ENCODE measurements at places on chromosomes 11 and 22. TPM values are rescaled to one million over a fixed set of nuclear protein-coding genes. Genes with fewer than 3 reads are reported as not detected.
A peak's percentile ranks its signal among the peaks of the same experiment; 100 is the strongest.

DNA sequence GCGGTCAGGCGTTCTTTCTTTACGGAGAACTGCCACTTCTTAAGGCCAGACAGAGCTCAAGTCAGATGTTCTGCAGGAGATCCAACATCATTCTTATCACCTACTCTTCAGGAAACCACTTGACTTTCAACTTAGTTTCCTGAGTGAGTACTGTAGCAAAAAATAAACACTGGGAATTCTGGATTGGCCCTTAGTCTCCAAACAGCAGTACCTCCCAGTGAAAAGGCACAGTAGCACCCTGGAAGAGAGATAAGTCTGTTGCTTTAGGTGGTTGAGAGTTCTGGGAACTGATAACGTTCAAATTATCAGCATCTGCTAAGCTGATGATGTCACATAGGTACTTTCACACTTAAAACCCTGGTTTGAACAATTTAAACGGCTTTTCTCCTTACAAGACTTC, 971.8 kb upstream of the TENM4 start:
- no peak for DNase-seq

The LMNTD2 gene
- total RNA-seq = 1.3 TPM

DNA sequence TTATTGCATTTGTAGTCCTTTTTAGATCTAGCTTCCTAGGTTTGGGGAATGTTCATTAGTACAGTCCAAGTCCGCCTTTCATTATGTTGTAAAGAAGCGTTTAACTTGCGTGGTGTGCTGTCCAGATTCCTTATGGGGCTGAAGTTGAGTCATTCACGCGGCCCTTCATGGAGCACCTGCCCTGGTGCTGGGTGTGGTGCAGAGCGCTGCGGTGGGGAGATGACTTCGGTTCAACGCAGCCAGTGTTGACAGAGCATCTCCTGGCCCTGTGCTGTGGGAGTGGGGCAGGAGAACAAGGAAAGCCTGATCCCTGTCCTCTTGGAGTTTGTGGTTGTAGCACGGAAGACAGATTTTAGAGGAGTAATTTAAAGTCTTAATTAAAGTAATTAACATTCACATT, 152.0 kb downstream of the TBC1D22A start:
- peak; percentile 34 for DNase-seq

The TRIM6 gene
- total RNA-seq = 0.37 TPM

DNA sequence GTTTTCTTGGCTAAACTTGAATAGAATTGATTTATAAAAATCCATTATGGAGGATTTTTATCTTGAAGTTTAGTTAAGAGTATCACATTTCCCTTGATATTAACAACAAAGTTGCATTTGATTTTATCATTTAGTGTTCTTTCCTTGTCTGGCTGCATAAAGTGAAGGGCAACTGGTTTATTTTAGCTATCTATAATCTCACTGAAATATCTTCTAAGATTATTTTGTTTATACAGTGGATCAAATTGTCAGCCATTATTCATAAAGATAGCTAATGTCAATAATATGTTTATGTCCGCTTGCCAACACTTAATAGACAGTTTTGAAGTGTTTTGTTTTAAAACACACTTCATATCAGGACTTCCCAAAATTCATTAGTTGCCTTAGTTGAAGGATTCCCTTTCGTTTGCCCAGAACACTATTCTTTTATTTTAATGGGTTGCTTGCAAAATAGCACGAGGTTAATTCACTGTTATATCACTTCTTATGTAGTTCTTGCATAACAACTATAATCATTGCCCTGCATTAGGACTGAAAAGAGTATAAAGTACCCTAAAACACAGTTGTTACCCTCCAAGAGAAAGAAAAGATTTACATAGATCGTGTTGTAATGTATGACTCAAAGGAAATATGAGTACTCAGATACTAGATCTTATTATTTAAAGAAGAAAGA, 73.0 kb downstream of the MSANTD4 start:
- no peak for DNase-seq
